Skin of body (tissue), 3 donors: ENCODE measurements at places on chromosomes 2 and 18.
A peak's percentile ranks its signal among the peaks of the same experiment; 100 is the strongest.

- DNase-seq, result peak; percentile 30
These were observed 138.6 kb downstream of the KLHL29 start for GRCh38 chr2:23523373-23524260.

DNA sequence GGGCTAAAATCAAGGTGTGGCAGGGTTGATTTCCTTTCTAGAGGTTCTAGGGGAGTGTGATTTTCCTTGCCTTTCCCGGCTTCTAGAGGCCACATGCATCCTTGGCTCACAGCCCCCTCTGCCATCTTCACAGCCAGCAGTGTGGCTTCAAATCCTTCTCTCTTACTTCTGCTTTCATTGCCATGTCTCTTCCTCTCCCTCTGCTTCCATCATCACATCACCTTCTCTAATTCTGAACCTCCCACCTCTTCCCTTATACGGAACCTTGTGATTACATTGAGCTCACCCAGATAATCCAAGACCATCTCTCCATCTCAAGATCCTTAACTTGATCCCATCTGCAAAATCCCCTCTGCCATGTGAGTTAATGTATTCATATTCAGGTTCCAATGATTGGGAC lies 56.2 kb upstream of the RMDN2 start:
- DNase-seq, result no peak

DNA sequence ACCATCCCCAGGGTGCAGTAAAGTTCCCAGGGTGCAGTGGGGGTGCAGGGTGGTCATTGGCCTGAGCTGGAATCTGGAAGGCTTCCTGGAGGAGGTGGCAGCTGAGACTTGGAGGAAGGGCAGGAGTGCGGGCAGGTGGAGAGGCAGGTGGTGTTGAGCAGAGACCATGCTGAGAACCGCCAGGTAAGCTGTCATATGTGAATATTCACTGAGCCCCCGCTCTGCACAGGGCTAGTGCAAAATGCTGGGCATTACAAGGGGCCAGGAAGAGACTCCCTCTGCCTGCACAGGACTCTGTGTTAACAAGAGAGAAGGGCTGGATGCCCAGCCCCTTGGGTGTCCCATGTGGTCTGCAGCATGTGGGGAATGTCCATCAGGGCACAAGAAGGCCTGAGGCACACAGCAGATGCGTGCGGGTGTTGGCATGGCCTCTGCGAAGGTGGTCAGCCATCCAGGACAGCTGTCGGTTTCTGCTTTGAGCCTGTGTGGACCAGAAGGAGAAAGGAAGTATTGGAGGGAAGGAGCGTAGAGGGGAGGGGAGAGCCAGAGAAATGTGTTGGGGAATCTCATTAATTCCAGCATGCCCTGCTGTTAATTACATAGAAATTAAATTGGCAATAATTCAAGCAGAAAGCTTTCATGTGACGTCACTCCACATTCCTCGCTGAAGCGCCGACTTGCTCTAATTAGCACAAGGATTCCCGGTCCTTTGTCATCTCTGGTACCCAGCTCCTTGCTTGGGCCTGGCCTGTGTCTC lies 62.8 kb upstream of the OTOS start:
- peak; percentile 70 for DNase-seq

GRCh38 chr2:62654423-62654791 lies 51.1 kb upstream of the EHBP1 start:
- no peak for DNase-seq

DNA sequence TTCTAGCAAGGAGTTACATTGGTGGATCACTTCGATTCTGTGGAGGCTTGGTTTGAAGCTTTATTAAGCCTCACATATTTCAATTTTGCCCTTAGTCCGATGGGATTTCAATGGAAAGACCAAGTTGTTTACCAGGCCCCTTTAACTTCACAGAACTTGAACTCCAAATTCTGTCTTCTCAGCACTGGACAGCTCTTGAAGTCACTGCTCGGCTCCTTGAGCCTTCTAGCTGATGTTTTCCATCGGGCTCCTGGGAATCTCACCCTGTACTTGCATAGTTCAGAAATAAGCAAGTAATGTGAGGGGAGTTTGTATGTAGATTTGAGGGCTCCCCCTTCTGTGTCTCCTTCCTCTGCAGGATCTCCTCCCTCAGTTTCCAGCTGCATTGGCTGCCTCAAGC lies 15.1 kb downstream of the OXER1 start:
- no peak for DNase-seq

GRCh38 chr2:158658396-158658795 lies 136.7 kb upstream of the DAPL1 start:
- no peak for DNase-seq

- DNase-seq, result no peak
These were observed 840.3 kb upstream of the ZEB2 start for GRCh38 chr2:145360129-145360790.

DNA sequence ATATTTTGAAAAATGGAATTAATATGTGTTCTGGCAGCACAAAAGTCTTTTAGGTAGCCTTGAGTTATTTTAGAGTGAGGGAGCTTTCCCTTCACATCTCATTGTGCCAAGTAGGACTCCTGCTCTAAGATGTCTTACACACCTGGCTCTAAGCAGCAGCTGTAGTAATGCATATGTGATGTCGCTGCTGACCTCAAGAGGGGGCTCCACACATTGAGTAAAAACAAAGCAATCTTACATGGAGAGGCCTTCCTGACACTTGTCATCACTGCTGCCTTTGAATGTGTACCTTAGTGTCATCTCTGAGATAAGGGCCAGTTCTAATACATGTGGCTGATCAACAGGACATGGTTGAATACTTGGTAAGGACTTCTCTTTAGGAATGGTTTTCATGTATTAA lies 75.8 kb downstream of the ACTR3 start:
- DNase-seq, result no peak

DNA sequence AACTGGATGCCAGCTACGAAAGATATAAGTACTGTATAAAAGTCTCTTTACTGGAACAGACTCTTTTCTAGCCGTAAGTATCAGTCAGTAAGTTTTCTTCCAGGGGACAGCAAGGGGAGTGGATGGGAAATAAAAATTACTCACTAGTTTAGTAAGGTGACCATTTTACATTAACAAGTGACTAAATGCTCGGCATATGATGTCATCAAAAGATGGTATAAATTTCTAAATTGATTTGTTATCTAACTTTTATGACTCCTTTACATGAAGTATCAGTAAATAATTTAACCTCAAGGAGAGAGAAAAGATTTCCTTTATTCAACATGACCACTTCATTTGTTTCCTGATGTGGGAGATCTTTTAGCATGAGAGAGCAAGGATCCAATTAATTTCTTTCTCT lies 859.0 kb upstream of the LRRTM1 start:
- no peak for DNase-seq

DNA sequence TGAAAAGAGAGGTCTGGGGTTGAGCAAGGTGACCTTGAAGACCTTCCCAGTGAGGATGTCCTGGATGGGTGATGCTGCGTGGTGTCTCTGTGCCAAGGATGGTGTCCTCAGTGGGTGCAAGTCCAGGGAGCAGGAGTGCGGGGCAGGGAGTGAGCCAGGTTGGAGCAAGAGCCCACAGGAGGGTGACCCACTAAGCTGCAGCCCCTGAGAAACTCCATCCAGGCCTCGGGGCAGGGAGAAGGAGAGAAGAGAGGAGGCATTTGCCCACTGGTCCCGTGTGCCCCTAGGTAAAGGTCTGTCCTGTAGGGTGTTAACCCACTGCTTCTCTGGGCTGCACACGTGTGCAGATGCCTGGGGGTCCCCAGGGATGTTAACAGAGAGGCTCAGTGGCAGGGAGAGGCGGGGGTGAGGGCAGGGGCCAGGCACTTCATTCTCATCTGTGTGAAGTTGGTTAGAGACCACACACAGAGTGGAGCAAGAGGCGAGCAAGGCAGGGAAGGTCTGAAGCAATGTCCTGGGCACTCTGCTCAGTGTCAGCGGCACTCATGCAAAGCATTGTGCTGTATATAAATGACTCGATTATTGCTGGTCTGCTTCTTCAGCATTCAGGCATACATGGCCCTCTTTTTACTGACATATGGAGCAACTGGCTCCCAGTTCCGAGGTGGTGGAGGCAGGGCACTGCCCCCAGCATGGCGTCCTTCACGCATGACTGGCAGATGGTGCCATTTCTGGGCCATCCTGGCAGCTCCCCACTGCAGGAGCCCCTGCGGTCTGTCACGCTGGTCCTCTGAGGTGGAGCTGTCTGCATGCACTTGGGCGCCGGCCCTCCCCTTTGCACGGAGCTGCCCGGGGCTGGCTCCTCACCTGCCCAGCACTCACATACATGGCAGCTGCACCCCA lies 117.2 kb upstream of the HS6ST1 start:
- no peak for DNase-seq

DNA sequence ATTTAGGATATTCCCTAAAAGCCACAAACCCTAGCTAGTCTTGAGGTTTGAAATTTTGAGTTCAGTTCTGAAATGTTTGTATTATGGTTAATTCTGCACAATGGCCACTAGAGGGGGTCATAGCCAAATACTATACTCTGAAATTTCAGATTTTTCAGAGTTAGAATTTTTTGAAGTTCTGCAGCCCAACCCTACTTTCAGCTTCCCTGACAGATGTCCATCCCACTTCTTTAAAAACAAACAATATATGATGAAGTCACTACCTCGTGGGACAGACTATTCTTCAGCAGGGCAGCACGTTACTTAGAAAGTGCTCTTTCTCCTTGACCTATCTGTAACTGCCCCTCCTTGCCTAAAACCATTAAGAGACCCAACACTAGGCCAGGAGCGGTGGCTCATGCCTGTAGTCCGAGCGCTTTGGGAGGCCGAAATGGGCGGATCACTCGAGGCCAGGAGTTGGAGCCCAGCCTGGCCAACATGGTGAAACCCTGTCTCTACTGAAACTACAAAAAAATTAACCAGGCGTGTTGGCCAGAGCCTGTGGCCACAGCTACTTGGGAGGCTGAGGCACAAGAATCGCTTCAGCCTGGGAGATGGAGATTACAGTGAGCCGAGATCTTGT lies 48.2 kb upstream of the PAPOLG start:
- peak; percentile 32 for DNase-seq

DNA sequence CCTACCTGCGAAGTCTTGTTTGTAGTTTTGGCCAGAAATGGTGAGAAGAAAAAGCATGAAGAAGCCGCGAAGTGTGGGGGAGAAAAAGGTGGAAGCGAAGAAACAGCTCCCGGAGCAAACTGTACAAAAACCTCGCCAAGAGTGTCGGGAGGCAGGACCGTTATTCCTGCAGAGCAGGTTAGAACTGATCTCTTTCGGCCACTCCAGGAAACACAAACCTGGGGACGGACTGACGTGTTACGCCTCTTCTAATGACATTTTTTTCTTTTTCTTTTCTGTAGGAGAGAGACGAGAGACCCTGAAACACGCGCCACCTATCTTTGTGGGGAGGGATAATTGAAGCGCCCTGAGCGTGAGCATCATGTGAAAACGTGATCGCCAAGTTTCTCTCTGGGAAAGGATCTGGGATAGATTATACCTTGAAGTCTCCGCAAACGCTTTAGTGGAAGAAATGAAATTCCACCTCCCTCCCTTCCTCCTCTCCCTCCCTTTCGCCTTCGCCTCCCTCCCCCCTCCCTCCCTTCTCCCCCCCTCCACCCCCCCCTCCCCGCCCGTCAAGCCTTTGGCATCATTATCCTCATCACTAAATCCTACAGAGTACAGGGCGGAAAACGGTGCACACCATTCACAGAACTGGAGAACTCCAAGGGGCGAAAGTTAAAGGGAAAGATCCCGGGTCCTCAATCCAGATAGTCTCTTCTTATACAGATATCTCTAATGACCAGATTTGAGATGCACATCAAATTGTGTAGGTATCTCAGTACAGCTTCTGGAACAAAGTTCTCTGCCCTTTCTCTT lies at the start of gene ZEB2:
Gene ZEB2 (minus strand): TSS at position 186 of the 798 bp plus-strand sequence. CDS start 2,769 bp downstream, outside the sequence.
- DNase-seq, result peak; percentile 99

GRCh38 chr2:69714024-69714423 lies 27.9 kb upstream of the ANXA4 start:
- DNase-seq, result no peak

- no peak for DNase-seq
These were observed 203.8 kb upstream of the SIX2 start for GRCh38 chr2:45212953-45213635.

DNA sequence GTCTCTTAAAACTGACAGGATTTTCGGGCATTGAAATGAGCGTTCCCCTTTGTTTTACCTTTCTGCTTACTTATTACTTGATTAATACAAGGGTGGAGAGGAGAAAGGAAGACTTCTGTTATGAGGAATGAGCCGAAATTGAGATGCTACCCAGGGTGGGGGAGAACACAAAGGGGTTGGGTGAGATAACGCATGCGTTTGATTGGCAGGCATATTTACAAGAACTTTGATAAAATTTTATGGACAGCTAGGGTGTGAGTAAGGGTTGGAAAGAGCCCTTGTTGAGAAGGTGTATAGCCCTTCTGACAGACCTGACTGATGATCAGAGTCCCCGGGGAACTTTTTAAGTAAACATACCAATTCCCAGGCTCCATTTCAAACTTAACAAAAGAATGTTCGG lies 1.8 kb downstream of the RNF138 start:
- peak; percentile 60 for DNase-seq

GRCh38 chr2:42183775-42184174 lies 14.6 kb downstream of the EML4 start:
- DNase-seq, result no peak

DNA sequence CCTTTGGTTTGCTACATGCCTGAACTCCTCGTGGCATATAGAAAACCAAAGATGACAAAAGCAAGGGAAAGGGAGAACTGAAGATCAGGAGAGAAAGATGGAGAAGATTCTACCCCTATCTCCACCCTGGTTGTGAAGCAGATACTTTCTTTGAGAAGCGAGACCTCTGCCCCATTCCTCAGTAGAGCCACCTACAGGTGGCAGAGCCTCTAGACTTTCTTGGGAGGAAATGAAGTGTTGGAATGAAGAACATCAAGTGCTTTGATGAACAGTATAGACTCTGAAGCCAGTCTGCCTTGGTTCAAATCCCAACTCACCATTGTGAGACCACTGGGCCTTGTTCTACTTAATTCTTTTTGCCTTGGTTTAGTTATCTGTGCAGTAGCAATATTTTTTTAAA lies 348.8 kb upstream of the ETAA1 start:
- DNase-seq, result no peak

GRCh38 chr18:49907346-49907929 lies 94.1 kb upstream of the ACAA2 start:
- no peak for DNase-seq

- no peak for DNase-seq
These were observed 31.3 kb downstream of the KIAA2012 start for GRCh38 chr2:202104286-202104870.
